ENCODE measurements at places on chromosomes 1 and 21. TPM values are rescaled to one million over a fixed set of nuclear protein-coding genes. Genes with fewer than 3 reads are reported as not detected.

GRCh38 chr1:202088206-202088605 is 34.5 kb upstream of the GPR37L1 start:
- peak overlapping the region; percentile 88 for H3K27ac ChIP-seq
- DNase-seq = no peak
- H3K27me3 ChIP-seq = no peaks in the 10 kb centered on the region
- no peak overlapping the region for H3K4me3 ChIP-seq
- H3K36me3 ChIP-seq = no peaks in the 10 kb centered on the region

DNA sequence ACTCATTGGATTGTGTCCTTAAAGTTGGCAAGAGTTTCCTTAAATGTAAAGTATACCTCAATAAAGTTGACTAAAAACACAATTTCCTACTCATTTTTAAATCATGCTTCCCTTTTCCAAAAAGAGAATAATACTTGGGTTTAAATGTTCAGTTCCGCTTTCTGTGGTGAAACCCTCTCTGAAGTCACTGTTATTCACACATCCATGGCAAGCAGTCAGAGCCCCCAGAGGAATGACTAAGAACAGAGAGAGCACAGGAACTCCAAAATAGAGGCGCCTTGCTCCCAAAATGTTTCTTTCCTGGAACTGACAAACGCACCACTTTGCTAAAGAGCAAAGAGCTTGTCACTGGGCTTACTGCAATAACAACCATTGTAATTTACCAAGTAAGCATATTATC is 142.5 kb downstream of the TIAM1 start:
- H3K27ac ChIP-seq = no peak overlapping the region
- no peaks in the 10 kb centered on the region for H3K27me3 ChIP-seq
- no peaks in the 10 kb centered on the region for H3K4me1 ChIP-seq
- no peak for DNase-seq
- no peaks in the 10 kb centered on the region for H3K36me3 ChIP-seq
- H3K4me3 ChIP-seq = no peak overlapping the region

DNA sequence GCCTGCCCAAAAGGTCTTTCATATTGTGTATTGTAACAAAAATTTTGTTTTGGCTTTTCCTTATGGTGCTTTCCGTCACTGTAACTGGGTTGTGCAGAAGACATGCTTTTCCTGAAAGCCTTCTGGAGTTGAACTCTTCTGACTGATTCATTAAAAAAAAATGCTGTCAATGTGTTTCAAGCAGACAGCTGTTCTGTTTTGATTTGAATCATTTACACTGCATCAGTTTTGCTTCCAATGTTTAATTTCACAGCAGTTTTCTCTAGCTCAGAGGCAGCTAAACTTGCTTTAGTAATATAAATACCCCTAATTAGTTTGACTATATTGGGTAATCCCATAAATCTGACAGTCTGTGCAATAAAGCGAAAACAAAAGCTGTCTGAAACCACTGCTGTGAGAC is 7.9 kb downstream of the UTP11 start:
- H3K36me3 ChIP-seq = peaks cover 12% of the 10 kb centered on the region
- no peak for DNase-seq
- no peak overlapping the region for H3K27ac ChIP-seq
- no peak overlapping the region for H3K4me3 ChIP-seq
- no peaks in the 10 kb centered on the region for H3K4me1 ChIP-seq
- H3K27me3 ChIP-seq = no peaks in the 10 kb centered on the region

- H3K4me1 ChIP-seq = no peaks in the 10 kb centered on the region
- peak; percentile 39 for DNase-seq
- H3K36me3 ChIP-seq = no peaks in the 10 kb centered on the region
- H3K27me3 ChIP-seq = no peaks in the 10 kb centered on the region
Measured at GRCh38 chr1:115112496-115113375, 23.4 kb upstream of the TSPAN2 start.

GRCh38 chr1:199085903-199086302 is 447.1 kb downstream of the PTPRC start:
- H3K4me1 ChIP-seq = no peaks in the 10 kb centered on the region
- no peaks in the 10 kb centered on the region for H3K36me3 ChIP-seq
- DNase-seq = no peak
- H3K27me3 ChIP-seq = no peaks in the 10 kb centered on the region
- no peak overlapping the region for H3K4me3 ChIP-seq
- H3K27ac ChIP-seq = no peak overlapping the region

- H3K4me1 ChIP-seq = peaks cover 28% of the 10 kb centered on the region
- H3K27me3 ChIP-seq = no peaks in the 10 kb centered on the region
- DNase-seq = peak; percentile 86
- no peaks in the 10 kb centered on the region for H3K36me3 ChIP-seq
- H3K4me3 ChIP-seq = no peak overlapping the region
- H3K27ac ChIP-seq = peak overlapping the region; percentile 70
Measured at GRCh38 chr1:26723013-26723991, 27.5 kb downstream of the ARID1A start.

GRCh38 chr1:54715493-54716298 is at the start of gene TTC4:
TSS of gene TTC4 (plus strand) at chr1:54715861. CDS start at chr1:54715909, 48 bp downstream.
- H3K4me3 ChIP-seq = peak within 1 kb of the TSS; percentile 85
- peak within 1 kb of the TSS; percentile 64 for H3K27ac ChIP-seq
- peak; percentile 88 for DNase-seq
- H3K4me1 ChIP-seq = no peaks in the 10 kb centered on the region

DNA sequence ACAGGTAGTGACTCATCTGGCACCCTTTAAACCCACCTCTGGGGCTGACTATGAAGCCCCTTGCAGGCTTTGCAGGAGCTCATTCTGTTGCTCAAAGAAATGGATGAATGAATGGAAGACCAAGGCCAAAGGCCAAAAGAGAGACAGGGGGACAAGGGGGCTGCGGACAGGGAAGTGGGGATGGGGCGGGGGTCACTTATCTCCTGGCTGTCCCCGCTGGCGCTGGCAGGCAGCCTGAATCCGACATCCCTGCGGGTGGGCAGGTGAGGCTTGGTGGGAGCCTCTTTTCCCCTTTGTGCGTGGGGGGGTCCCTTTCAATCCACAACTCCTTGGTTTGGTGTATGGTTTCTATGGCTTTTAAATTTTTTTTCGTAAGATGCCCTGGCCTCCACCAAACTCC is 239.6 kb upstream of the C1orf174 start:
- no peak for DNase-seq
- no peaks in the 10 kb centered on the region for H3K4me1 ChIP-seq
- no peak overlapping the region for H3K4me3 ChIP-seq
- H3K27ac ChIP-seq = no peak overlapping the region
- H3K27me3 ChIP-seq = no peaks in the 10 kb centered on the region

DNA sequence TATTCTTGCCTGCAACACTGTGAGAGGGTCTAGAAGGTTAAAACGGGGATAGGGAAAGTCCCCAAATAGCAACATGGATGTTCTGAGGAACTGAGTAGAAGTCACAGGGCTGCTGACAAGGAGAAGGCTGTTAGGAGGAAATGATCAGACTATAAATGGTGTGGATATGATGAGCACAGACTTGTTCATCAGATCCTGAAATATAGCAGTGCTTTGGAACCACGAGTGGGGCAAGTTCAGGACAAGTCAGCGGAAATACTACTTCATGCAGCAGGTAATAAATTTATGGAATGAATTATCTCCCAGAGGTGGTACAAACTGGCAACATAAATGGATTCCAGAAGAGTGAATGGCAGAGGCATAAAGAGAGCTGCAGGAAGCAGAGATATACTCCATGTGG is 3.2 kb upstream of the KIAA0040 start:
- H3K4me3 ChIP-seq = no peak overlapping the region
- H3K36me3 ChIP-seq = no peaks in the 10 kb centered on the region
- DNase-seq = no peak
- H3K4me1 ChIP-seq = peaks cover 4% of the 10 kb centered on the region
- no peaks in the 10 kb centered on the region for H3K27me3 ChIP-seq

DNA sequence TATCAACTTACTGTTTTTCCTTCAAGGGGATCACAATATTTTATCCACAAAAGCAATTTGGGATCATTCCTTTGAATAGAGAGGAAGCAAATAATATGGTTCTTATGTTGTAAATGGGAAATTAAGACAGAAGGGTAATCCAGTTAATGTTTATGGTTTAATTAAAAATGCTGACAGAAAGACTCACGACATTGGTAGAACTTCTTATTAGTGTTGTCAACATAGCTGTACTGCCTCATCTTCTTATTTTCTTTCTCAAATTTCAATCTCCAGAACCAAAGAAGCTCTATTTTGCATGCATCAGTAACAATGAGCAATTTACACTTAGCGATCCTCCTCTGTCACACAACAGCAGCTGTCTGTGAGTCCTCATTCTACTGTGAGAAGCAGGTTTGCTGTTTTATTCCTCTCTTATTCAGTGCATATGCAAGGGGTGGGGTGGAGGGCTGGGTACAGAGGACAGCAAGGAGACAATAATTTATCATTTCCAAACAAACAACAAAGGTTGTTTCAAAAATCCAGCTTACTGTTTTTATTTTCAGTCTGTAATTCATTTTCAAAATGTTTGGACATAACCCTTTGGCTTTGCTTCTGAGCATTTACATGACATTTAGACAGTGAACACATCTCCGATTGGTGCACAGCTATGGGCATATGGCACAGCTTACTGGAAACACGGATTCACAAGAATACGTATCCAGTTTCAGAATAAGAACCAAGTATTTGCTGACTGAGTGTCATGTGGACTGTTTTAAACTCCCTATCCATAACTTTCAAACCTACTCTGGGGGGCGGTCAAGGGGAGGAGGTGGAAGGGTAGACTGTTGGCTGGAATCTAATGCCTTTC is 335.9 kb downstream of the RGS7 start:
- H3K27me3 ChIP-seq = no peaks in the 10 kb centered on the region
- no peak for DNase-seq
- no peak overlapping the region for H3K27ac ChIP-seq
- no peaks in the 10 kb centered on the region for H3K36me3 ChIP-seq
- no peak overlapping the region for H3K4me3 ChIP-seq

GRCh38 chr1:176575991-176576390 is 113.0 kb downstream of the PAPPA2 start:
- H3K4me1 ChIP-seq = no peaks in the 10 kb centered on the region
- H3K27ac ChIP-seq = no peak overlapping the region
- no peak for DNase-seq
- no peaks in the 10 kb centered on the region for H3K27me3 ChIP-seq
- H3K36me3 ChIP-seq = no peaks in the 10 kb centered on the region

- H3K4me3 ChIP-seq = no peak overlapping the region
- H3K36me3 ChIP-seq = no peaks in the 10 kb centered on the region
- H3K4me1 ChIP-seq = no peaks in the 10 kb centered on the region
- no peaks in the 10 kb centered on the region for H3K27me3 ChIP-seq
- DNase-seq = no peak
- H3K27ac ChIP-seq = no peak overlapping the region
Measured at GRCh38 chr21:34936883-34937563, 112.1 kb downstream of the RUNX1 start.

DNA sequence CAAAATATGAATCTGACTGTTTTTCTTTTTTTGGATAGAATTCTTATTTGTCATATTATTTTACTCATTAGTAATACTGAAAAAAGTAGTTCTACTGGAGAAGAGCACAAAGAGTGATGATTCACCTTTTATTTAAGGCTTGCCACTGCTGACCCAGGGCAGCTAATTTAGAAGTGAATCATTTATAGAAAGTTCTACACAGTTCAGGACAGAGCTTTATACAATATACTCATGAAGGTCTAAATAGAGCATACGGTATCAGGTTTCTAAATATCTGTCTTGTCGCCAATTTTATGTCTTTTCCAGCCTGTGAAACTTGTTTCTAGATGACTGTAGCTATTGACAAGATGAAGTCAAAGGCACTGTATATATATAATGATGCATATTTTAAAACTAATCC is 25.0 kb downstream of the GIPC2 start:
- H3K27ac ChIP-seq = no peak overlapping the region
- DNase-seq = no peak
- no peaks in the 10 kb centered on the region for H3K36me3 ChIP-seq

DNA sequence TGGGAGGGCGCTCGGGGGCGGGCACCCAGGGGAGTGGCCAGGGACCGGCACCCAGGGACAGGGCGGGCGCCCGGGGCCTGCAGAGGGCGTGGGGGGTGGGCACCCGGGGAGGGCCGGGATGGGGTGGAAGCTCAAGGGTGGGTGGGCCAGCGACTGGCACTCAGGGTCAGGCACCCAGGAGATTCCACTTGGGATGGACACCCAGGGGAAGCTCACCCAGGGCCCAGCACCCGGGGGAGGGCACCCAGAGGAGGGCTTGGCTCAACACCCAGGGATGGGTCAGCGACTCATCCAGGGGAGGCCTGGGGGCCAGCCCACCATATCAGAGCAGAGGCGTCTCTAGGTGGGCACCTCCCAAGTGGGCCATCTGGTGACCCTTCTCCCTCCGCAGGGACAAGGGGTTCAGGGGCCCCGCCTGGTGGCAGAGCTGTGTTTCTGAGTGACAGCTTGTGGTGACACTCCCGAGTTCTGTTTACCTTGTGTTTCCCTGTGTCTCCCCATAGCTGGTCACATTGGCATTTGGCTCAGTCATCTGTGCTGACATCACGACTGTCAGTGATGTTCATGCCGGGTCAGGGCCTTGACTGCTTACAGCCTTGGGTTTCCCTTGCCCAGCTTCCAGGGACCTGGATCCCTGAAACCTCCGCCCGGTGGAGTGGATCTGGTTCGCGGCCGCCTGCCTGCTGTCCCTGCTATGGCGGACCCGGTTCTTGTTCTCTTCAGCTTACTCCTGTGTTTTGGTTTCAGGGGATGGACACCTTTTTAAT is 749 bp downstream of the IBA57 start:
- H3K27ac ChIP-seq = peak overlapping the region; percentile 98
- no peaks in the 10 kb centered on the region for H3K36me3 ChIP-seq
- peaks cover 4% of the 10 kb centered on the region for H3K4me1 ChIP-seq
- no peaks in the 10 kb centered on the region for H3K27me3 ChIP-seq

DNA sequence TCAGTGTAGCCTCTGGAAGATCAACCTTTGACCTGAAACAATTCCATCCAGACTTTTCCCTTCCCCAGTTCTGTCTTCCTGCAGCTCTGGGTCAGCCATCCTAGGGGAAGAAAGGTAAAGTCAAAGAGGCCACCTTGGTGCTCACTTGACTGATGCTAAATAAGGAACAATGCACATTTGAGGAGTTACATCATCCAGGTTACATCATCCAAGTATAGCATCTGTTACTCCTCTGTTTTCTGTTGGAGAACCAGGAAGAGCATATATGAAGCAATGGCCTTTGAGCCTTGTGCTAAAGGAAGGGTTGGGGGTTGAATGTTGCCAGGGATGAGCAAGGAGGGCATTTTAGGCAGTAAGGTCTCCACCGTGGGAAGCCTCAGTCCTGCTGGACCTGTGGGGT is 3.1 kb upstream of the DSCAM start:
- H3K27ac ChIP-seq = no peak overlapping the region
- DNase-seq = no peak
- no peaks in the 10 kb centered on the region for H3K36me3 ChIP-seq

Gene C2CD4D
- 0.85 TPM for total RNA-seq

Gene LAX1
- 1.2 TPM for total RNA-seq

Gene CYP4Z1
- total RNA-seq = not detected

Gene KRTAP12-2
- total RNA-seq = not detected

Gene TCHH
- total RNA-seq = not detected

Gene KCNQ4
- 1.9 TPM for total RNA-seq

Gene SLC44A3
- 71.4 TPM for total RNA-seq

Gene TAS1R1
- total RNA-seq = not detected

Gene PGLYRP3
- total RNA-seq = not detected

Gene NBPF4
- 0.59 TPM for total RNA-seq

Gene CD52
- total RNA-seq = 9.4 TPM

Gene H3-3A
- total RNA-seq = 680 TPM

Data from colonic mucosa (tissue), 4 donors.